ENCODE measurements at places on chromosomes 2 and 18. TPM values are rescaled to one million over a fixed set of nuclear protein-coding genes. Genes with fewer than 3 reads are reported as not detected.

MBOAT2 gene
- total RNA-seq, result 60.8 TPM

COL3A1 gene
- total RNA-seq, result 1,124 TPM

DBI gene
- total RNA-seq, result 125 TPM

- no peaks in the 10 kb centered on the region for H3K27me3 ChIP-seq
Measured at GRCh38 chr2:234289834-234290590, 206.9 kb downstream of the ARL4C start.

- no peak overlapping the region for H3K4me3 ChIP-seq
- H3K27ac ChIP-seq, result no peak overlapping the region
- H3K36me3 ChIP-seq, result no peaks in the 10 kb centered on the region
- no peak for DNase-seq
- peaks cover 5% of the 10 kb centered on the region for H3K4me1 ChIP-seq
- H3K27me3 ChIP-seq, result peaks cover 33% of the 10 kb centered on the region
Measured at GRCh38 chr2:169110419-169110818, 41.1 kb downstream of the DHRS9 start.

All from type B pancreatic cell (in vitro differentiated cells).